ENCODE measurements at places on chromosomes 7 and 10. TPM values are rescaled to one million over a fixed set of nuclear protein-coding genes. Genes with fewer than 3 reads are reported as not detected.

DNA sequence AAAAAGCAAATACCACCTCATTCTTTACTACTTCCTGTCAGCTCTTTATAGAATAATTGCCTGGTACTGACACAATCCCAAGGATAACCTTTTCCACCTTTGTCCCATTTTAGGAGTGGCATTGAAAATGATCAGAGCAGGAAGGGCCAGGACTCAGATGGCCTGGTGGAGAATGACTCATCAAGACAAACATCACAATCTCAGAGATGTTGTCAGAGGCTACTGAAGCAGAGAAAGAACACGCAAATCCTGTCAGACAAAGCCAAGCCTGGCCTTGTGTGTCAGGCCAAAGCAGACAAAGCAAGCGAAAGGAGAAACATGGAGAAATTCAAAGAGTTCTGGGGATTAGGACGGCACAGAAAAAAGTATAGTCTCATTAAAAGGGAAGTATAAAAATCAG lies 40.9 kb downstream of the NSUN6 start:
- H3K27me3 ChIP-seq = no peaks in the 10 kb centered on the region
- H3K4me1 ChIP-seq = peaks cover 11% of the 10 kb centered on the region
- DNase-seq = no peak
- H3K27ac ChIP-seq = no peak overlapping the region

- DNase-seq = no peak
- H3K27ac ChIP-seq = peak overlapping the region; percentile 82
- peak overlapping the region; percentile 77 for H3K4me3 ChIP-seq
- H3K4me1 ChIP-seq = no peaks in the 10 kb centered on the region
Measured at GRCh38 chr10:70480239-70480861, 1.8 kb downstream of the PALD1 start.

DNA sequence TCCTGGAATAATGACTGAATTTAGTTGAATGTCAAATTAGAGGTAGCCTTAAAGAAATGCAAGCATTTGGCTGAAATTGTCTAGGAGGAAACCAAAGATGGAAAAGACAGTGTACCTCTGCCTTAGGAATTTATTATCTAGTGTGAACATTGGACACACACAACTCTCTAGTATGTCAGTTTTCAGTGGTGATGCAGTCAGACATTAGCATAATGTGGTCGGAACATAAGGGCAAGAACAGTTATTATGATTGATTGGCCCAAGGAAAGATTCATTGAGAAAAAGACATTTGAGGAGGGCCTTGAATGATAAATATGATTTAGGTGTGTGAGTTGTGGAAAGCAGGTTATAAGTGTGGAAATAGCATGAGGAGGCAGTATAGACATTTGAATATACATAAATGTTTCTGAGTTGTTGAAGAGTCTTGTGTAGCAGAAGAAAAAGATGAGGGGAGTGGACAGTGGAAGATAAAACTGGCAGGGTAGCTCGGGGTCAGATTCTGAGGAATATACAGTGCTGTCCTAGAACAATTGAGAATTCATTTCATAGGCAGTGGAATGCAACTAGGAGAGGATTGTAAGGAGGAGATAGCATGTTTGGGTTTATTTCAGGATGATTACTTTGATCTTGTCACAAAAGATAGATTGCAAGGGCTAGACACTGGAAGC lies 414.7 kb downstream of the SUGCT start:
- no peak overlapping the region for H3K27ac ChIP-seq
- H3K4me3 ChIP-seq = no peak overlapping the region
- H3K36me3 ChIP-seq = no peaks in the 10 kb centered on the region
- DNase-seq = no peak
- H3K4me1 ChIP-seq = peaks cover 15% of the 10 kb centered on the region
- H3K27me3 ChIP-seq = no peaks in the 10 kb centered on the region

DNA sequence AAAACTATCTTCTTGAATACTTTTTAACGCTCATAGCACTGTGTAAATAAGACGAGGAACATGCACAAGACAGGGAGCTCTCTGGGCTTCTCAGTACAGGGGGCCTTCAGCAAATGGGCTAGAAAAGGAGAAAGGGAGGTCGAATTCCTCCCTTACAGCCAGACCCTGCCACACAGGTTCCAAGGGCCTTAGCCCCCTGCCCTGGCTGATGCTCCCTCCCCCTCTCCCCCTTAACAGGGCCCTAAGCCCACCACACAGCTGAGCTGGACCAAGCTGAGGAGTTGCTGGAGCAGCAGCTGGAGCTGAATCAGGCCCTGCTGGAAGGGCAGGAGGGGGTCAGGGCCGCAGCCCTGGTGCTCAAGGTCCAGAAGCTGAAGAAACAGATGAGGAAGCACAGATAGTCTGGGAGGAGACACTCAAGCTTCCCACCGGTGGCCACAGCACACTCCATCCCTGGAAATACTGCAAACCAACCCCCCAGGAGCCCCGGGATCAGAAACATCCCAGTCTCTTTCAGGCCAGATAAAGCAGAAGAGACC lies 153.9 kb downstream of the SNX13 start:
- H3K27me3 ChIP-seq = no peaks in the 10 kb centered on the region
- DNase-seq = no peak
- no peaks in the 10 kb centered on the region for H3K4me1 ChIP-seq
- H3K36me3 ChIP-seq = peaks cover 11% of the 10 kb centered on the region
- H3K27ac ChIP-seq = no peak overlapping the region

- H3K4me1 ChIP-seq = no peaks in the 10 kb centered on the region
- H3K27me3 ChIP-seq = no peaks in the 10 kb centered on the region
- no peak overlapping the region for H3K27ac ChIP-seq
- H3K36me3 ChIP-seq = peaks cover 9% of the 10 kb centered on the region
- DNase-seq = no peak
Measured at GRCh38 chr10:94358480-94358879, 4.3 kb downstream of the NOC3L start.

DNA sequence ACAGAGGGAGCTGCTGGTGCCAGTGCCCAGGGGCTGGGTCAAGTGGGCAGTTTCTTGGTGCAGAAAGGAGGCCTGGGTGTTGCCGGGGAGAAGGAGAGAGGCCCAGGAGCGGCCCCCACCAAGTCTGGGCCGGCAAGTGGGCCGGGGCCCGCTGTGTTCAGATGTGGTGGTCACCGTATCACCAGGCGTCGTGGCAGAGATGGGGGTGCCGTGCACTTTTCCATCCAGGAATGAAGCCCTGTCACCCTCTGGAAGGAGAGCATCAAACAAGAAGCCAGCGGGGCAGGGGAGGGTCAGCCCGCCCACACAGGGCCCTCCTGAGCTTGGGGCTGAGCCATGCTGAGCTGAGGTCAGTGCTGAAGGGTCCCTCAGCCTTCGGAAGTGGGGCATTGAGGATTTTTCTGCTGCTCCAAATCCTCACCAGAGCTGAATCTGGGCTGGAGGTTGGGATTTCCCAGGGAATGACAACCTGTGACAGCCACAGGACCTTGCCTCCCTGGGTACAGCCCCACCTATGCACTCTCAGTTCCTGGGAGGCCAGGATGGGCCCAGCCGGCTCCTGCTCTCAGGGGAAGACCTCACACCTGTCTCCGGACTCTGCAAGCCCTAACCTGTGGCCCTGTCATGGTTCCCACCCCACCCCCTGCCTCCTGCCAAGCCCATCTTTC lies 27.9 kb upstream of the INPP5A start:
- H3K4me1 ChIP-seq = peaks cover 17% of the 10 kb centered on the region
- no peak overlapping the region for H3K4me3 ChIP-seq
- H3K36me3 ChIP-seq = no peaks in the 10 kb centered on the region
- H3K27me3 ChIP-seq = no peaks in the 10 kb centered on the region
- peak; percentile 57 for DNase-seq

GRCh38 chr7:142669074-142669654 lies 80.1 kb upstream of the PRSS1 start:
- H3K27me3 ChIP-seq = no peaks in the 10 kb centered on the region
- no peak for DNase-seq
- no peak overlapping the region for H3K4me3 ChIP-seq
- H3K4me1 ChIP-seq = no peaks in the 10 kb centered on the region

DNA sequence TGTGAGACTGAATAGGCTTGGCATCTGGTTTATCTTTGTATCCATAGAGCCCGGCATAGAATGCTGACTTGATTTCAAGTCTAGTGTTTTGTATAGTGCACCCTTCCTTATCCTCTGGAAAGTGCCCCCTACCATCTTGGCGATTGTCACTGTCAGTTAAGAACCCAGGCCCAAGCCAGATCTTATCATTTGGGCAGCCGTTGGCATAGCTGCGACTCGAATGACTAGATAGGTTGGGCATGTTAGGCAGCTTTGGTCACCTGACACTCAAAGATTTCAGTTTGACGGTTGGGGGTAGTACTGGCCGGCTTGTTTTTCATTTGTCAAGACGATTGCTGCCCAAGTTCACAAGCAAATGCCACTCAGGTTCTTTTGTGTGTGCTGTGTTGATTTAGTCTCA lies 6.6 kb downstream of the NIPSNAP2 start:
- H3K4me3 ChIP-seq = no peak overlapping the region
- no peak overlapping the region for H3K27ac ChIP-seq
- H3K4me1 ChIP-seq = peaks cover 13% of the 10 kb centered on the region
- no peak for DNase-seq
- H3K27me3 ChIP-seq = no peaks in the 10 kb centered on the region

DNA sequence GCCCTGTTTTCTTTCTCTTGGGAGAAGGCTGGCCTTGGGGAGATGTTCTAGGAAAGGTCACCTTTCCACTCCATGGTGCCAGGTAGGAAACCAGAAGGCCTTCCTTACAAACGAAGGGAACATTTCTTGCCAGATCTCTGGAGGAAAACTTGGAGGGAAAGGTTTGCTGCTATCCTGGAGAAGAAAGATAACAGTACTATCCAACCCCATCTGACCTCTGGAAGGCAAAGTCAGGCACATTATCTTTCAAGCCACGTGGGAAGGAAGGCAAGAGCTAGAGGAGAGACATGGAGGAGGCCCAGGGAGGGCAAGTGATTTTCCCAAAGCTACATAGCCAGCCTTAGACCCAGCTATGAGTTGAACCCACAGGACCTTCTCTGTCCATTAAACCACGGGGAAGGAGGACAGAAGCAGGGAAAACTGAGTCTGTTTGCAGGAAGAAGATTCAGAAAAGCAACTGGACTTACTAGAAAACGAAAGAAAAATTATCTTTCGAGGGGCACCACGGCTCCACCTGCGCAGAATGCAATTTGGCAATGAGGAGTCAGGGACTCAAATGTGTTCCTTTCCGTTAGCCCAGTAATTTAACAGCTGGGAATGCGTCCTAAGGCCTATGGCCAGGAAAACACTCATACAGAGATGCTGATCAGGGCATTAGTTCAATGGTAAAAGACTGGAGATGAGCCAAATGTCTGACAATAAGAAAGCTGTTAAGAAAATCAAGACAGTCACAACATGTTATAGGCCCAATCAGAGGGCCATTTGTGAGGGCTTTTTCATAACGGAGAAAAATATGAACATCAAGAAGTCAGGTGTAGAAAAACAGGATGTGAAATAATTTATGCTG lies 32.0 kb upstream of the PSAP start:
- DNase-seq = no peak
- no peaks in the 10 kb centered on the region for H3K27me3 ChIP-seq
- H3K36me3 ChIP-seq = no peaks in the 10 kb centered on the region
- peaks cover 2% of the 10 kb centered on the region for H3K4me1 ChIP-seq

DNA sequence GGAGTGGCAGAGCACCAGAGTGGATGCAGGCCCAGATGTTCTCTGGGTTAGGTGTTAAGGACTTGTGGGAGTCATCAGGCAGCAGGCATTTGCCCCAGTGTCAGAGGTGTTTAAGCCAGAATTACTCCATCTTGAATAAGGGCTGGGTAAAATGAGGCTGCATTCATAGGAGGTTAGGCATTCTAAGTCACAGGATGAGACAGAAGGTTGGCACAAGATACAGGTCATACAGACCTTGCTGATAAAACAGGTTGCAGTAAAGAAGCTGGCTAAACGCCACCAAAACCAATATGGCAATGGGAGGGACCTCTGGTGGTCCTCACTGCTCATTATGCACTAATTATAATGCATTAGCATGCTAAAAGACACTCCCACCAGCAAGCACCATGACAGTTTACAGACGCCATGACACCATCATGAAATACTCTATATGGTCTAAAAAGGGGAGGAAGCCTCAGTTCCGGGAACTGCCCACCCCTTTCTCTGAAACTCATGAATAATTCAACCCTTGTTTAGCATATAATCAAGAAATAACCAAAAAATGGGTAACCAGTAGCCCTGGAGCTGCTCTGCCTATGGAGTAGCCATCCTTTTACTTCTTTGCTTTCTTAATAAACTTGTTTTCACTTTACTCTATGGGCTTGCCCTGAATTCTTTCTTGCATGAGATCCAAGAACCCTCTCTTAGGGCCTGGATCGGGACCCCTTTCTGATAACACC lies 882 bp upstream of the LRRC61 start:
- peaks cover 8% of the 10 kb centered on the region for H3K36me3 ChIP-seq
- peak overlapping the region; percentile 81 for H3K27ac ChIP-seq
- peak overlapping the region; percentile 70 for H3K4me3 ChIP-seq
- H3K4me1 ChIP-seq = peaks cover 27% of the 10 kb centered on the region
- no peaks in the 10 kb centered on the region for H3K27me3 ChIP-seq
- no peak for DNase-seq

DNA sequence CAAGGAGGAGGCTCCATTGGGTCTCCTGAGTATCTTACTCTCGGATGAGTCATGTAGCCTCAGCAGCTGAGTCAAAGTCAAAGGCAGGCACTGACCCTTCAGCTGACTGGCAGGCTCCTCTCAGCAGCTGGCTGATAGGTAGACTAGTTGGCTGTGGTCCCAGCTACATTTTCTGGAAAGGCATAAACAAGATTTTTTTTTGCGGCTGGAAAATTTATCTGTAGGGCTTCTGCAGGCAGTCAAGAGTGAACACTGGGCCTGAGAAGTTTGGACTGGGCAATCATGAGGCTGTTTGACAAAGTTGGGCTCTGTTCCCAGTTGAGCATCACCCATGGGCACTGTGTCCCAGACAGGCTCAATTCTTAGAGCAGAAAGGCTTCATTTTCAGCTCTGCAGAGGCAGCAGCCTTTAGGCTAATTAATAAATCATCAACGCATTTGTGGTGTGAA lies 796.2 kb downstream of the CCSER2 start:
- H3K4me3 ChIP-seq = no peak overlapping the region
- no peaks in the 10 kb centered on the region for H3K36me3 ChIP-seq
- no peaks in the 10 kb centered on the region for H3K27me3 ChIP-seq
- no peak for DNase-seq
- H3K4me1 ChIP-seq = no peaks in the 10 kb centered on the region

GRCh38 chr10:124292911-124293615 lies 125.7 kb downstream of the OAT start:
- peaks cover 14% of the 10 kb centered on the region for H3K4me1 ChIP-seq
- no peaks in the 10 kb centered on the region for H3K36me3 ChIP-seq
- no peak overlapping the region for H3K4me3 ChIP-seq
- DNase-seq = peak; percentile 36
- no peak overlapping the region for H3K27ac ChIP-seq
- H3K27me3 ChIP-seq = no peaks in the 10 kb centered on the region

- H3K4me1 ChIP-seq = peaks cover 59% of the 10 kb centered on the region
- H3K27me3 ChIP-seq = no peaks in the 10 kb centered on the region
- peaks cover 10% of the 10 kb centered on the region for H3K36me3 ChIP-seq
- DNase-seq = peak; percentile 47
Measured at GRCh38 chr10:110508159-110508788, 10.6 kb downstream of the DUSP5 start.

- no peaks in the 10 kb centered on the region for H3K4me1 ChIP-seq
- H3K4me3 ChIP-seq = no peak overlapping the region
- no peaks in the 10 kb centered on the region for H3K27me3 ChIP-seq
- DNase-seq = no peak
- no peak overlapping the region for H3K27ac ChIP-seq
Measured at GRCh38 chr10:73232887-73233286, 14.2 kb downstream of the DNAJC9 start.

TMEM243 gene
- 37.7 TPM for total RNA-seq

PRKG1 gene
- total RNA-seq = 69.6 TPM

TMEM270 gene
- total RNA-seq = not detected

SUGCT gene
- total RNA-seq = 2.3 TPM

ASB13 gene
- 18.1 TPM for total RNA-seq

EPHB4 gene
- 31.3 TPM for total RNA-seq

PYROXD2 gene
- total RNA-seq = 9.8 TPM

HABP2 gene
- total RNA-seq = not detected

TMEM196 gene
- 0.14 TPM for total RNA-seq

ARHGAP21 gene
- total RNA-seq = 87.8 TPM

PRTFDC1 gene
- 13.2 TPM for total RNA-seq

JCAD gene
- total RNA-seq = 127 TPM

GHRHR gene
- not detected for total RNA-seq

SH2D4B gene
- total RNA-seq = not detected

Measured in sigmoid colon (tissue), 7 donors.